Nephron progenitor cell (in vitro differentiated cells): ENCODE measurements at places on chromosomes 2 and 18.
A peak's percentile ranks its signal among the peaks of the same experiment; 100 is the strongest.

DNA sequence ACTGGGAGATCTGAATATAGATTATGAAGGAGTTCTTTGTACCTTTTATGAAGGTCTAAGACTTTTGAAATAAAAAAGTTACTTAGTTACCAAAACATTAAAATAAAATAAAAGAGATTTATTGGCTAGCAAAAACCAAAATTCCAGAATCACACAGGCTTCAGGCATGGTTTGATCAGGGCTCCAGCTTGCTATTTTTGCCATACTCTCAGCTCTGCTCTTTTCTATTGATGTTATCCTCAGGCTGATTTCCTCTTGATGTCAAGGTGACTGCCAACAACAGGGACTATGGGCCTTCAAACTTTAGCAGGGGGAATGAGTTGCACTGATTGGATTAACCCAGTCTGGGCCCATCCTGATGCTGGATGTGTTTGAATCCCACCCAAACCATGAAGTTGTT lies 174.1 kb downstream of the TFCP2L1 start:
- no peaks in the 10 kb centered on the region for H3K36me3 ChIP-seq
- H3K27ac ChIP-seq = no peak overlapping the region
- no peak for DNase-seq

DNA sequence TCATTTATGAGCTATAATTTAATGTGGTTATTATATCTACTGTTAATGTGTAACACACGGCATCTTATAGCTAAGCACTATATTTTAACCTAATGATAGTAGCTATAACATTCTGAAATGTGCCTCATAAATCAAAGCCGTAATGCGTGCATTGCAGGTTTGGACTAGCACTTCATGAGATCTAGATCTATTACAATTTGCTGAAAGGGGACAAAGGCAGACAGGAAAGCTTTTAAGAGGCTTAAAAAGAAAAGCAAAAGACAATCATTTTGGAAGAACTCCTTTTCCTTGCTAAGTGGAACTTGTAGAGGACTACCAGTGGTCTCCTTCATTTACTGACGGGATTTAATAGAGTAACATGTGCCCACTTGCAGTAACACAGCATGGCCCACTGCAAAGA lies 213.1 kb downstream of the NBAS start:
- H3K27me3 ChIP-seq = no peaks in the 10 kb centered on the region
- no peak overlapping the region for H3K27ac ChIP-seq
- peaks cover 92% of the 10 kb centered on the region for H3K36me3 ChIP-seq
- no peak overlapping the region for H3K4me3 ChIP-seq
- H3K4me1 ChIP-seq = no peaks in the 10 kb centered on the region

DNA sequence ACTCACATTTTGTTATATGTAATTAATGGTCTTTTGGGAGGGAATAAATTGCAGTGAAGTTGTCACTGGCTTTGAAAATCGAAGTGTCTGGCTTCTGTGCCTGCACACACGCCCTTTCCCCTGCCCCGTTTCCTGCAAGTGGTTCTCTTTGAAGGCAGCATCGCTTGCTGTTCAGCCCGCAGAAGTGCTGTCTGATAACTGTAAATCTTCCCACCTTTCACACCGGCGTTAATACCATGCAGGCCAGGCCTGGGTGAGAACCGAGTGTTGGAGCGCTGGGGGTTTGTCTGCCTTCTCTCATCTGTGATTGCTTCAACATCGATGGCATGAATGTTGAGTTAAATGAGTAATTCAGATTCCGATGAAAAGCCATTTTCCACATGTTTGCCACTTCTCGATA lies 37.9 kb upstream of the RPL31 start:
- peak; percentile 26 for DNase-seq
- no peak overlapping the region for H3K4me3 ChIP-seq
- peaks cover 4% of the 10 kb centered on the region for H3K27me3 ChIP-seq
- peaks cover 9% of the 10 kb centered on the region for H3K4me1 ChIP-seq

DNA sequence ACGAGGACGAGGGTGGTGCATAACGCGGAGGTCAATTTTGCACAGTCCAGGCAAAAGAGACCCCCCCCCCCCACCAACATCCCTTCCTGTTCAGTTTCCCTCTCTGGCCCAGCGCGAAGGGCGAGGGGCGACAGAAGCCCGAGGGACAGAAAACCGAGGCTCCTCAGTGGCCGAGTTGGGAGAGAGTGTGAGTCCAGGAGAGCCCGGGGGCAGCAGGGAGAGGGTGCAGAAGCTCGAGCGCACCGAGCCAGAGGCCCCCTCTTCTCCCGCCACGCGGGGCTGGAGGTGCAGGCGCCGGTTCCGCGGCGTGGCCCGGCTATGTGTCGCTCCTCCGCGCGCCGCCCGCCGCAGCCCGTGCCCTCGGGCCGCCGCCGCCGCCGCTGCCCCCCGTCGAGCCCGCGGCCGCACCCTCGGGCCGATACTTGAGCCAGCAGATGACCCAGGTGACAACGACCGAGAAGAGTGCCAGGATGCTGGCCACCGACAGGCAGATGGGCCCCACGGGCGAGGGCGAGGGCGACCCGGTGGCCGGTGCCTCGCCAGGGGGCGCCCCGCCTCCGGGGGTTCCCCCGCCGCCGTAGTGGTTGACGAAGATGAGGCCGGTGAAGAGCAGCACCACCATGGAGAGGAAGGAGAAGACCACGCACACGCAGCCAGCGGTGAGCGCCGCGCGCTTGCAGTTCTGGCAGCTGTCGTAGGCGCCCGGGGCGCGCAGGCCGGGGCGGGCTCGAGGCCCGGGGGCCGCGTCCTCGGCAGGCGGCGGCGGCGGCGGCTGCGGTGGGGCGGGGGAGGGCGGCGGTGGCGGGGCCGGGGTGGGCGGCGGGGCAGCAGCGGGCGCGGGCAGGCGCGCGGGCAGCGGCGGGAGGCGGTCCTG lies 20.2 kb upstream of the PAX3 start:
- no peaks in the 10 kb centered on the region for H3K36me3 ChIP-seq
- peak; percentile 71 for DNase-seq
- peaks cover 32% of the 10 kb centered on the region for H3K4me1 ChIP-seq

DNA sequence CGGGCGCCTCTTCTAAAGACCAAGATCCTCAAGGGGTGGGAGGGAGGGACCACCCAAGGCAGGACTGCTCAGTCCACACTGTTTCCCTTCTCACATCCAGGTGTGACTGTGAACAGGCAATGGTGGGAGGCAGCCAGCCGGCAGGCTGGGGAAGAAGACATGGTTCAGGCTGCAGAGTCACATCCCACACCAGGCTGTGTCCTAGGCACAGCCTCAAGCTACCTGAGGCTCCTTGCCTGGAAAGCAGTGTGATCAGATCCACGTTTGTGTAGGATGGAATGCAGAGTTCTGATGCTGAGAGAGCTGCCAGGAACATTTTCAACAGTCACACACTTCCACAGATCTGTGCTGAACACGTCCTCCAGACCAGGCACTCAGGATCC lies 16.4 kb downstream of the SLC66A2 start:
- peaks cover 96% of the 10 kb centered on the region for H3K36me3 ChIP-seq
- H3K4me1 ChIP-seq = peaks cover 12% of the 10 kb centered on the region
- no peak overlapping the region for H3K4me3 ChIP-seq
- H3K27ac ChIP-seq = no peak overlapping the region

GRCh38 chr18:8373486-8373885 lies 235.8 kb upstream of the RAB12 start:
- H3K27me3 ChIP-seq = peaks cover 4% of the 10 kb centered on the region
- H3K36me3 ChIP-seq = peaks cover 10% of the 10 kb centered on the region
- H3K27ac ChIP-seq = no peak overlapping the region

DNA sequence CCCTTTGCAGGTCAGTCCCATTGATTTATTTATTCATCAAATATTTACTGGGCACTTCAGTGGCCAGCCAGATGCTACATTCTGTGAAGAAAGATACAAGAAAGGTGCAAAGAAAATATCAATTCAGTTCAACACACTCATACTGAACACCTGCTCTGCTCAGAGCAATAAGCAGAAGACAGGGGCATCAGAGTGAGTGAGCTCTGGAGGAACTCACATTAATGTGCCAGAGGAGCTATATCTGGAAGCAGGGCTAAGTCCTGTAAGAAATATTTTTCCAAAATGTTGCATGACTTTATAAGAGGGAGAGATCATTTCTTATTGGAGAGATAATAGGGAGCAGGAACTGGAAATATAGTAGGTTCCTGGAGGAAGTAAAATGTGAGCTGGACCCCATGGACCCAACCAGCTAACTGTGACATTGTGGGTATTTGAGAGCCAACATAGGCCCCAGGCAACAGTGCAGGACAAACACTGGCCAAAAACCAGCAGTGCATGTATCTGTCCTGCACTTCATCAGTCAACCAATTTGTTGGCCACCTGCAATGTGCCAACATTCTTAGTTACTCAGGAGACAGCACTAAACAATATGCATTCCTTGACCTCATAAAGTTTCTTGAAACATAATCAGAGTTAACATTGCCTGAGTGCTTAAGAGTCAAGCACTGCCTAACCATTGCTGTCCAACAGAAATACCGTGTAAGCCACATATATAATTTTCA lies 102.7 kb upstream of the PTPRM start:
- H3K36me3 ChIP-seq = no peaks in the 10 kb centered on the region
- H3K27ac ChIP-seq = no peak overlapping the region
- peaks cover 7% of the 10 kb centered on the region for H3K27me3 ChIP-seq
- peaks cover 72% of the 10 kb centered on the region for H3K4me1 ChIP-seq
- DNase-seq = no peak

- no peak for DNase-seq
- no peak overlapping the region for H3K4me3 ChIP-seq
- H3K27ac ChIP-seq = no peak overlapping the region
- no peaks in the 10 kb centered on the region for H3K27me3 ChIP-seq
- peaks cover 96% of the 10 kb centered on the region for H3K36me3 ChIP-seq
Observed at GRCh38 chr2:210428393-210429179, 48.0 kb downstream of the LANCL1 start.

- H3K4me3 ChIP-seq = no peak overlapping the region
- H3K27me3 ChIP-seq = peaks cover 3% of the 10 kb centered on the region
- H3K36me3 ChIP-seq = peaks cover 53% of the 10 kb centered on the region
- peaks cover 51% of the 10 kb centered on the region for H3K4me1 ChIP-seq
Observed at GRCh38 chr2:216183462-216183861, 74.3 kb downstream of the XRCC5 start.

DNA sequence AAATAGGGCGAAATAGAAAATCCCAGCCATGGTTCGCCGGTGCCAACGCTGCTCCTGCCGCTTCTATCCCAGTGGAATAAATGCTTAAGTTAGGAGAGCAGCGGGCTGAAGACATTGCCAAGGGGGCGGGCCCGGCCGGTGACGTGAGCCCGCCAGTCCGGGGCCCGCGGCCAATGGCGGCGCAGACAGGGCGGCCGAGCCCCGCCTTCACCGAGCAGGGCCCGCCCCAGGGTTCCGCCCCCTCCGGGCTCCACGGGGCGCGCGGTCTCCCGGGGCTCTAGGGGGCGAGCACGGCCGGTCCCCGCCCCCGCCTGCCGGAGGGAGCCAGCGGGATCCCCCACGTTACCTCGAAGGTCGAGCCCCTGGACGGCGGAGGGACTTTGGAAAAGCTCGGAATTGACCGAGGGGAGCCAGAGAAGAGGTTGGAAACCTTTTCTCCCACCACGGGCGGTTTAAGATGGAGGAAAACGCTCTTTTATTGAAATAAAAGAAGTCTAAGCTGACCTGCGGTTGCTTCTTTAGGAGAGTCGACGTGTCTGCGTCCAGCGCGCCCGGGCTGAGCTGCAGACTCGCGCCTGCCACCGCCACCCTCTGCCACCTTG lies at the start of gene EPHA4:
Gene EPHA4 (minus strand): TSS at position 86 of the 602 bp plus-strand sequence. CDS start 56 bp downstream, at position 30.
- H3K36me3 ChIP-seq = peaks cover 8% of the 10 kb centered on the region
- H3K27ac ChIP-seq = peak within 1 kb of the TSS; percentile 99
- H3K27me3 ChIP-seq = peaks cover 7% of the 10 kb centered on the region
- peak; percentile 93 for DNase-seq
- peaks cover 58% of the 10 kb centered on the region for H3K4me1 ChIP-seq
- H3K4me3 ChIP-seq = peak within 1 kb of the TSS; percentile 99

DNA sequence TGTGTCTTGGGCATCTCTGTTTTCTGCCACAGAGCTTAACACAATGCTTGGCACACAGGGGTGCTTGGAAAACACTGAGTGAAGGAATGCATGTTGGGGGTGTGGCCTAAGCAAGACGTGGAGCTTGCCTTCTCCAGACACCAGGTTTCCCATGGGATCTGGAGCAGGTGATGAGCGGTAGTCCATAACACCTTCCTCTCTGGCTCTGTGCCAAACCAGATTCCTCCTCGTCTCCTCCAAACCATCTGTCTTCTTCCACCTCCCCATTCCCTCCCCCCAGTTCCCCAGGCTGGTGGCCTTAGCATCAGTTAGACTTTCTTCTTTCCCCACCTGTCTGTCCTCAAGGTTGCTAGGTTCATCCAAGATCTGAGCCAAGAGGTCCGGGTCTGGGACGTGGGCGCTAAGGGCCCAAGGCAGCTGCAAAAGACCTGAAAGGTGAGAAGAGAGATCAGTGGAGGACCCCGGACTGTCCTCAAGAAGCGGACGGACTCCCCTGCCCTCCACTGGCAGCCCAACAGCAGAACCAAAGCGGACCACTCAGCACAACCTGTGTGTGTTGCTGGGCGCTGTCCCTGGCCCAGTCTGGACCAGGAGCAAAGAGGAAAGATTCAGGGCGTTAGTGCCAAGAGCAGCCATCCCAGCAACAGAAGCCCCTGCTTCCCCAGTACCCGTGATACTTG lies 1.2 kb upstream of the ITM2C start:
- H3K27ac ChIP-seq = no peak overlapping the region
- no peak for DNase-seq
- H3K36me3 ChIP-seq = no peaks in the 10 kb centered on the region
- peak overlapping the region; percentile 90 for H3K4me3 ChIP-seq
- peaks cover 3% of the 10 kb centered on the region for H3K27me3 ChIP-seq

DNA sequence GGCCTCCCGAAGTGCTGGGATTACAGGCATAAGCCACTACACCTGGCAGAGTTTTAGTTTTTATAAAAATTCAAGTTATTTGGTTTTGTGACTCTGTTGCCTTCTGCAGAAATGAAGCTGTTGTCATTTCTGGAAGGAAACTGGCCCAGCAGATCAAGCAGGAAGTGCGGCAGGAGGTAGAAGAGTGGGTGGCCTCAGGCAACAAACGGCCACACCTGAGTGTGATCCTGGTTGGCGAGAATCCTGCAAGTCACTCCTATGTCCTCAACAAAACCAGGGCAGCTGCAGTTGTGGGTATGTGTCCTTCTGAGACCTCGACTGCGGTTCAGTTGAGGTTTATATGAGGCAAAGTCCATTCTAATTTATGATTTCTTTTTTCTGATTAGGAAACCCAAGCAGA lies 7.2 kb downstream of the MTHFD2 start:
- no peak overlapping the region for H3K4me3 ChIP-seq
- H3K36me3 ChIP-seq = peaks cover 29% of the 10 kb centered on the region
- no peaks in the 10 kb centered on the region for H3K27me3 ChIP-seq

DNA sequence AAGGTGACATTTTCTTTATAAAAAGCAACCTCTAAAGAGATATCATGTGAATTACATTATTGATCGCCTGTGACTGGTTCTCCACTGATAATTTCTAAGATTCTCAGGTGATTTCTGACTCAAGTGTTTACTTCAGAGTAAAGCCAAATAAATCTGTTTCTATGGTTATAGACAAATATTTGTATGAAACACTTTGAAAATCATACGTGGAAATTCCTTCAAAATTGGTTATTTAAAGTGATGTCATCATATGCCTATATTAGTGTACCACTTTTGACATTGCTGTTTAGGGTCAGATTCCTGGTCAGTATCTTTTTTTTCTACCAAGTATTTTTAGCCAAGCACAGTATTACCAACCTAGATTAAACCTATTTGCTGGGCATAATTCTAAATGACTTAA lies 881.3 kb upstream of the FAM98A start:
- H3K27ac ChIP-seq = no peak overlapping the region
- H3K4me3 ChIP-seq = no peak overlapping the region
- no peak for DNase-seq
- H3K36me3 ChIP-seq = no peaks in the 10 kb centered on the region
- no peaks in the 10 kb centered on the region for H3K27me3 ChIP-seq
- no peaks in the 10 kb centered on the region for H3K4me1 ChIP-seq
